Activated naive CD8-positive, alpha-beta T cell treated with anti-CD3 and anti-CD28 coated beads, Interleukin-2, amount 50 U/mL, for 16 hours (primary cell): ENCODE measurements at places on chromosomes 2 and 18.

- DNase-seq = no peak
These were observed 237.3 kb upstream of the THUMPD2 start for GRCh38 chr2:40016151-40016885.

- no peak for DNase-seq
These were observed 17.9 kb downstream of the MOGAT1 start for GRCh38 chr2:222689322-222689721.

DNA sequence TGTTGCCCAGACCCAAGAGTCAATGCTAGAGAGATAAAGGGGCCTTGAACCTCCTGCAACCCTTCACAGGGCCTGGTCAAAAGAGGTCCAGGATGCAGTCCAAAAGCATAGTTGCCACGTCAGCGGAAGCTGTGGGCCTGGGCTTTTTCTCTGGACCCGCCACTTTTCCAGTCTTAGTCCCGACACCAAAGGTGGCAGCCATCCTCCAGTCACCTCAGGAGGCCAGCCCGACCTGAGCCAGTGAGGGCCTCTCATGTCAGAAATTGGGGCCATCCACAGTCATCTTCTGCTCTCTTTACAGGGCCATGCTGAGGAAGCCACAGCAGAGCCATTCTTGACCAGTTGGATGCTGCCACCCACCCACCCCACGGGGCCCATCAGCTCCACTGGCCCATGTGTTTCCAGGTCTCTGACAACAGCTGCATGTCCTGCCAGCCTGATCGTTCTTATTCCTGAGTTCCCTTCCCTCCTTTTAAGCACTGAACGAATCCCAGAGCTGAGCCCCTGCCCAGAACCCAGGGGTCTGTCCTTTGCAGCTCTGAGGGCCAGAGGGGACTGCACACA lies 34.1 kb upstream of the KLHL29 start:
- no peak for DNase-seq

- DNase-seq = no peak
These were observed 265.0 kb upstream of the SLC8A1 start for GRCh38 chr2:40716879-40717278.

GRCh38 chr2:211652327-211652726 lies 886.3 kb downstream of the ERBB4 start:
- DNase-seq = no peak

DNA sequence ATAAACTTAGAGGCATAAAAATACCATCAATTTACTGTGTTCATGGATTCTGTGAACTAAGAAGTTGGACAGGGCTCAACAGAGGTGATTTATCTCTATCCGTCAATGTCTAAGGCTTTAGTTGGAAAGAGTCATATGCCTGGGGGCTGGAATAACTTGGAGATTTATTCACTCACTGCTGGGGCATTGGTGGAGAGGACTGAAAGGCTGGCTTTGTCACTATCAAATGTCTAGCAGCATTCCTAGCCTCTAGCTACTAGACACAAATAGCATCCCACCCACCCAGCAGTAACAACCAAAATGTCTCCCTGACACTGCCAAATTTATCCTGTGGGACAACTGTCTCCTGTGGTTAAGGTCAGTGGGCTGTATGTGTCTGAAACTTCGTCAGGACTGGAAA lies 71.0 kb downstream of the EVA1A start:
- DNase-seq = no peak

DNA sequence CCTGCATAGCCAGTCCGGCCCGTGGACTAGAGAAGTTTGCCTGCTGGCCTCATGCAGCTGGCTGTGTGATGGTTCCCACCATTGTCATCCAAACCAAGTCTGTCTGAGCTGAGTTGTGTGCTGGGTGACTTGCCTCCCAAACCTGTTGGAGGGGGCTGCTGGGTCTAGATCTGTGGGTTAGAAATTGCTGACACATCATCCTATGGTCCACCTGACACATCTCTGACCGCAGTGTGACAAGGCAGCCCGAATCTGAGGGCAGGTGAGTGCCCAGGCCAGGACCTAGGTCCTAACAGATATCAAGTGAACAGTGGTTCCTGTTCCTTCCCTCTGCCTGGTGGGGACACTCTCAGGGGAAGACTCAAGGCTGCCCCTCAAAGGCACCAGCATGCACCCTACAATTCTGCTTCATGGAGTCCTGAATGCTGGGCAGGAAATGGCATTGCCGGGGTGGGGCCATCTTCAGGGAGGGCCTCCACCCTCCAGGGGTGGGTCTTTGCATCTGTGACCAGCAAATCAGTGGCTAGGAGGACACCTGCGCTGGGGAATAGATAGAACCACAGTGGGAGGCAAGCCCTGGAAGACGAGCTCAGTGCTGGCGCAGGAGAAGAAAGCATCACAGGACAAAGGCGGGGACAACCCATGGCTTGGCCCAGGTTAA lies 117.9 kb upstream of the ID2 start:
- no peak for DNase-seq

DNA sequence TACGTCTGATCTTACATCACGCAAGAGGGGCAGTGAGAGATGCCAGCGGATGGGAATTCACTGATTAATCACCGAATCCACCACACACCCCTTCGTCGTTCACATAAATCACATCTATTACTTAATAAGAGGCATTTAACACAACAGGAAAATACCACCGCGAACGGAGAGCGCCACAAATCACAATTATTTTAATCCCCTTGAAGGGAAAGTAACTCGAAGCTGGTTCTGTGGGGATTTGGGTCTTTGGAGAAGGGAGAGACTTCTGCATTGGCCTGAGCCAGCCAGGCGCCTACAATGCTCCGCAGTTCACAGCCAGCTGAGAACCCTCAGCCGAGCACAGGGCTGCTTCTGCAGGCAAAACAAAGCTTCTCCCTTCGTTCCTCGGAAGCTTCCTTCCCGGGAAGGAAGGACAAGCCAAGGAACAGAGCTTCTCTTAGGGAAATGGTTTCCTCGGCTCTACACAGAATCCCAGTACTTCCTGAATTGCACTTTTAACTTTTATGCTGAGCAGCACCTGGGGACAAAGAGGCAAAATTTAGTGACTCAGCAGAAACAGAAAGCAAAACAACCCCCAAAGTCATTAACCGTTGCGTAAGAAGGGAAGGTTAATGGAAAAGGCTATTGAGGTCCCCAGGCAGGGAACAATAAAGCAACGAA lies at the start of gene LRP1B:
Gene LRP1B, minus strand, starts transcription at position 7 of the 660 bp plus-strand sequence. CDS start 287 bp downstream, outside the sequence.
- no peak for DNase-seq

- no peak for DNase-seq
These were observed 3.1 kb downstream of the CCL20 start for GRCh38 chr2:227816507-227817294.

DNA sequence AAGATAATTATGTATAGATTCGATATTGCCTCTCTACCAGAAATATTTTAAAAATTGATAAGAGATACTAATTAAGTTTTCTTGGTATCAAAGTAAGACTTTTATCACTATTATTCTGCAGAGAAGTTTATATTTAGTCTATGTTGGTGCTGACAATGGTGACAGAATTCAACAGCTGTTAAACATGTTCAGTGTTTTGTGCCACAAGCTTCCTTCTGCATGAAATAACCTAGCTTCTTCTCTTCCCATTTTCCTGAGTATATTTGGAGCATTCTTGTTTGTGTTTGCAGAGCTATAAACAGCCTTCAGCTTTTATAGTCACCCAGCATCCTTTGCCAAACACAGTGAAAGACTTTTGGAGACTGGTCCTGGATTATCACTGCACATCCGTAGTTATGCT lies 229.2 kb upstream of the RAB12 start:
- DNase-seq = no peak

DNA sequence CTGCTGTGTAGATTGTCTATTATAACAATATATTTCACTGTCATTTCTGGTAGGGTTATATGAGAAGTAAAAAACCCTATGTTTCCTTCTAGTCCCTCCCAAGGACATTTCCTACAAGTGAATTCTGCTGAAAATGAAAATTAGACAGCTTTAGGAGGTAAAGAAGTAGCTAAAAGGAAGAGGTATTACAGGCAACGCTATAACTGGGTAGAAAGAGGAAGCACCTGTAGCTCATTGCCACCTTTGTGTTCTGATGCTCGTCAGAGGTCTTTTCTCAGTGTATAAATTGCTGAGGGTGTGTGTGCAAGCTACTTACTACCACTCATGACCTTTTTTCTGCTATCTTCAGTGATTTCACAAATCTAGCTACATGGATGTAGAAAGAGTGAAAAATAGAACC lies 1.4 kb downstream of the DNAJC10 start:
- no peak for DNase-seq

DNA sequence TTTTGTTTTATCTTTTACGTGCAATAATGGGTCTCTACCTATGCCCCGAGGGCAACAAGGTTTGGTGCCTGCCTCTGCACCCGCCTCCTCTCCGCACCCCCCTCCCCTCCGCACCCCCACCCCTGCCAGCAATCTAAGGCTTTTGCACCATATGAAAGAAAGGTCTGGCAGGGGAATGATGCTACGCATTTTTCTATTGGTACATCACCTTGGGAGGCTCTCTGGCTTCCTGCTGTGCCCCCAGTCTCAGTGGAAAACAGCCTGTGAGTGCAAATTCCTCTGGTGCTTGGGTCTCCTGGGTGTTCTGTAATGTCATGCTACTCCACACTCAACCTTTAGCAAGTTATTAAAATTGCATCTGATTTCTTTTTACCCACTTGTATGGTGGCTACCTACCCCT lies 161.3 kb upstream of the SMAD7 start:
- no peak for DNase-seq

- DNase-seq = no peak
These were observed 96.0 kb downstream of the HNMT start for GRCh38 chr2:138060301-138060635.

DNA sequence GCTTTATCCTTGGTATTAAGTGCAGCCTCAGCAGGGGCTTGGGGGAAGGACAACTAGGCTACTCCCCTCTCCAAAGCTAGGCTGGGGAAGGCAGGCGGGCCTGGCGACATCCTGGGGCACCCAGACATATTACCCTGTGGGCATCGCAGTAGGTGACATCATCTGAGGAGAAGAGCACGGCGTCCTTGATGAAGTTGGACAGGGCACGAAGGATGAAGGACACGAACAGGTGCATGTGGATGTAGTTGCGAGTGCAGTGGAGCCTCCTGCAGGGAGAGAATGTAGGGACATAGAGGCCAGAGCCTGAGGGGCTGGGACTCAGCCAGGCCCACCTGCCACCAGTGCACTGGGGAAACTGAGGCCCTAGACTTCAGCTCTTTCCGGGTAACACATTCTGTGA lies 32.3 kb downstream of the TMEM37 start:
- DNase-seq = no peak

DNA sequence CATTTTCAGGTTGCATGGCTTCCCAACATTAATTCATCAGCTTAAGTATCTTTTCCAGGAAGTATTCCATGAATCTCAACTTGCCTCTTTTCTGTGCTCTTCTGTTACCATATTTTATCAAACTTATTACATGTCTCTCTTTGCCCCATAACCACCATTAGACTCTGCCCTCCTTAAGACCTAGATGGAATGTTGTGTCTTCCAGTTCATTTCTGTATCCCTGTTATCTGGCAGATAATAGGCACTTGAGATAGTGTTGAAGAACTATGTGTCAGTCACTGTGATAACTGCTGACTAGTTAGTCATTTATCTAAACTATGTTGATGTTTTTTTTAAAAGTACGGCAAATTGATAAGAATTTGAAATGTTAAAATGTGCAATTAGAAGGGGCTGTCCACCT lies 41.8 kb downstream of the GLS start:
- DNase-seq = no peak

- no peak for DNase-seq
These were observed 680.2 kb downstream of the NYAP2 start for GRCh38 chr2:226079671-226080181.

GRCh38 chr2:173431191-173431590 lies 76.5 kb downstream of the CDCA7 start:
- DNase-seq = no peak

DNA sequence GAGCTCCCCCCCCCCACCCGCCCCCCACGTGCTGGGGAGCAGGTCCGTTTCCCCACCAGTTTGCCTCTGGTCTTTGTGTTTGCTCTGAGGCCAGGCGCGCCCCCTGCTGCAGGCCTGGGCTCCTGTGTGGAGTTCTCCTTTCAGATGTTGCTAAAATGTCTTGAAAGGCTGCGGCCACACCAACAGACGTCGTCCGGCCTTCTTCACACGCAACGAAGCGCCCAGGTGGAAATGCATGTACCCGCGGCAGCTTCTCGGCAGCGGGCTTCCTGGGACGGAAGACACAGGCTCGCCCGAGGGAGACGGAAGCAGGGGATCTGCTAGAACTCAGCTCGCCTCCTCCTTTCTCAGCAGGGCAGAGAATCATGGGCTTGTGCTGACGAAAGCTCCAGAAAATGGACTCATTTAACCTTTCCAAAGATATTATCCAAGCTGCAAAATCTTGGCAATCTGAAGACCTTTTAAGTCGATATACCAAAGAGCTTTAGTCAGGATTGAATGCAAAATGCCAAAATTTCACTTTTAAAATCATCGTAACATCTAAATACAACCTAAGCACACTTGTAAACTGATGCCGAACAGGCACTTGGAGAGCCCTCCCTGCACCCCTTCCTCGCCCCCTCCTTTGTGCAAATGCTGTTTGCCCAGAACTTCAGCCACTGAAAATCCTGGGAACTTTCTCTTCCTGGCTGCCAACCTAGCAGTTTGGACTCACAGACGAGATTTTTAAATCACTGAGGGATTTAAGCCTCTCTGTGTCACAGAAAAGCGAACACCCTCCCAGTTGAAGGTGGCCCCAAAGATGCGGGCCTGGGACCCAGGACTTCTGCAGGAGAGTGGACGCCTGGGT lies 125.5 kb upstream of the ZNF516 start:
- DNase-seq = no peak

GRCh38 chr2:222930862-222931261 lies 70.0 kb downstream of the ACSL3 start:
- no peak for DNase-seq

- DNase-seq = no peak
These were observed 769 bp downstream of the ALMS1 start for GRCh38 chr2:73386342-73386868.
